ENCODE measurements at places on chromosomes 4 and X.

DNA sequence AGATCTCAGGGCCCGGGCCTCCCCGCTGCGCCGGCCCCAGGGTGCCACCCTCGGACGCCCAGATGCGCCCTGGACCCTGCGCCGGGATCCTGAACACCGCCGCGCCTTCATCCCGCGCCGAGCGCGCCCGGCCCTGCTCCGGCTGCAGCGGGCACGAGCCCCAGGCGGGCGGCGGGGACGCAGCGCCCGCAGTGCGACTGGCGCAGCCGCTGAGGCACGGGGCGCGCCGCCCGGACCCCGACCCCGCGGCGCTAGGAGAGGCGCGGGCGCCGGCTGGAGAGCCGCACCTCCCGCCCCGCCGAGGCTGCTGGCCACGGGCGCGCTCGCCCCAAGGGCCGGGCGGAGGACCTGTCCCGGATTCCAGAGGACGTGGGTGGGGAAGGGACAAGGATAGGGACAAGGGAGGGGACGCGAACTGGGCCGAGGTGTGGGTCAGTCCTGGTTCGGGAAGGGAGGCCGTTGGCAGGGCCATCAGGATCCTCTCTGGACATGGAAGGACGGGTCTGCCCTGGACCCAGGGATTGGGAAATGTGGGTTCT lies 1.1 kb downstream of the ZFYVE28 start:
- DNase-seq, result no peak

DNA sequence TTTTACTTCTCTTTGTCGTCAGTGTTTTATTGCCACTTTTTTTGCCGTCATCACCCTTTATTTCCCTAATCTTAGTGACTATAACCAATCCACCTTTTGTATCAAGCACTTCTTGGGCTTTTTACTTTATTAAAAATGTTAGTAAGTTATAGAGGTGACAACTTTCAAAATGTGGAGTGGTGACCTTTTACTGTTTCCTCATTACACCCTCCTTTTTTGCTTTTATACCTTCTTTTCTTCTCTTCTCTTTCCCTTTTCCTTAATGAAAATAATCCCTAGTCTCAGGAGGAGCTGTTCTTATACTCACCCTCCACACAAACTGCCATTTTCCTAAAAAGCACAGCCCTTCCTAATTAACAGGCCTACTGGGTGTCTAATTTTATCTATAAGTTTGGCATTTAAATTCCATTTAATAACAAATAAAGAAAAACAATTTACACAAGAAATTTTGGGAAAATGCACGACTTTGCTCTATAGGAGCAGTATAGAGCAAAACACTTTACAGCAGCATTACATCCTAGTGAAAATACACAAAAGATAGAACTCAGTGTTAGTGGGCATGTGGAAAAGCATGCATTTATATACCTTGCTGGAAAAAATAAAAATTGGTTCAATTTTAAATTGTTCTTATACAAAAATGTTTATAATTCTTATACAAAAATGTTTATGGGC lies 27.3 kb downstream of the BBS12 start:
- DNase-seq, result no peak

DNA sequence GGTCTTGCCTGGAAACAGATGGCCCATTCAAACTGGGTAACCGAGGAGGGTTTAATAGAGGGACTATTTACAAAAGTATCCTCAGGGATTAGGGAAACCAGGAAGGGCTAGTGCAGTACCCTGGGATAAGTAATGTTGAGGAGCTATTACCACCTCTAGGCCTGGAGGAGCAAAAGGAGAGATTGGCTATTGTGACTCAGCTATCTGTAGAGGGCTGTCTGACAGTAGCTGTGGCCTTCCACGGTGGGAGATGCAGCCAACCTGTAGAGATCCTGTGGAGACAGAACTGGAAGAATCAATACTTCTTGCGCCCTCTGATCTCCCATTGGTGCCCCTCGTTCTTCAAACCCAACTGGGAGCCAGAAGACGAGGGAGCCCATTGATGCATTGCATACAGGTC lies 34.1 kb upstream of the RPS6KA3 start:
- DNase-seq, result no peak

DNA sequence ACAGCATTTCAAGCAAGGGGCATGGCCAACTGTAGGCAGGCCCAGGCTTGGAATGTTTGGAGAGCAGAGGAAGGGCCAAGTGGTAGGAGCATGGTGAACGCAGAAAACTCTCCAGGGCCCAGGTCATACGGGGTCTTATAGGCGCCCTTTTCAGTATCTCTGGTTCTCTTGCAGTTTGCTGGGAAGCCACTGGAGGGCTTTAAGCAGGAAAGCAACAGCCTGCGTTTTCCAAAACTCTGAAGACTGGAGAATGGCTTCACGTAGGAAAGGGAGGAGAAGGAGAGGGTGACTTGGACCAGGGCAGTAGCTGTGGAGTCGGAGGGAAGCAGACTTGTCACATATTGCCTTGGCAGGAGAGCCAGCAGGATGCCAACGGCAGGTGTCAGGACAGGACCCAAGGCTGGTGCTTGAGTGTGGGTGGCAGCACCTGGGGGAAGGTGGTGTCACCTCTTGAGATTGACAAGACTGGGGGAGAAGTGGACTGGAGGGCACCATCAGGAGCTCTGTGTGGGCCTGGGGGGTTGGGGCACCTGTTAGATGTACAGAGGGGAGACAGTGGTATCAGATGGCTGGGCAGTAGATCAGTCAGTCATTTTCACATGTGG lies 21.9 kb downstream of the TKTL1 start:
- DNase-seq, result no peak

GRCh38 chrX:130109429-130110378 lies 593 bp downstream of the ELF4 start:
- DNase-seq, result no peak
